ENCODE measurements at places on chromosomes 3 and 15.

GRCh38 chr3:192636517-192637444 lies 90.6 kb downstream of the FGF12 start:
- no peak for DNase-seq

GRCh38 chr3:151787626-151788025 lies 26.3 kb upstream of the AADAC start:
- DNase-seq = no peak

DNA sequence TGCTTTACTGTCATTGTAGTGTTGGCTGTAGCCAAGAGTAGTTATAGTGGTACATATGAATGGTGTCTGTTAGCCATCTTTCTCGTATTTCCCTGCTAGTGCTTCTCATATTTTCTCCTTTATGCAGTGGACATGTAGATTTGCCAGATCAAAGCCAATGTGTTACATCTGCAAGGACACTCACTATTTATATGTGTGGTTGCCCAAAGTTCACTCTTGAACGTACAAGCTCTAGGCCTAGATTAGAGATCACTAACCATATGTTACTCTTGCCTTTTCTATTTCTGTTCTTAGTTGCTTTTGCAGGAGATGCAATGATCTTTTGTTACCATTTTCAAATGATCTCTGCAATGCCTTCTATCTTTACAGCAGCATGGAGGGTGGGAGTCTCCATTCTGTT lies 78.4 kb downstream of the CADM2 start:
- DNase-seq = no peak

- no peak for DNase-seq
Observed at GRCh38 chr3:53800041-53800906, 45.9 kb downstream of the CHDH start.

- no peak for DNase-seq
Observed at GRCh38 chr3:42473083-42473932, 29.1 kb upstream of the VIPR1 start.

DNA sequence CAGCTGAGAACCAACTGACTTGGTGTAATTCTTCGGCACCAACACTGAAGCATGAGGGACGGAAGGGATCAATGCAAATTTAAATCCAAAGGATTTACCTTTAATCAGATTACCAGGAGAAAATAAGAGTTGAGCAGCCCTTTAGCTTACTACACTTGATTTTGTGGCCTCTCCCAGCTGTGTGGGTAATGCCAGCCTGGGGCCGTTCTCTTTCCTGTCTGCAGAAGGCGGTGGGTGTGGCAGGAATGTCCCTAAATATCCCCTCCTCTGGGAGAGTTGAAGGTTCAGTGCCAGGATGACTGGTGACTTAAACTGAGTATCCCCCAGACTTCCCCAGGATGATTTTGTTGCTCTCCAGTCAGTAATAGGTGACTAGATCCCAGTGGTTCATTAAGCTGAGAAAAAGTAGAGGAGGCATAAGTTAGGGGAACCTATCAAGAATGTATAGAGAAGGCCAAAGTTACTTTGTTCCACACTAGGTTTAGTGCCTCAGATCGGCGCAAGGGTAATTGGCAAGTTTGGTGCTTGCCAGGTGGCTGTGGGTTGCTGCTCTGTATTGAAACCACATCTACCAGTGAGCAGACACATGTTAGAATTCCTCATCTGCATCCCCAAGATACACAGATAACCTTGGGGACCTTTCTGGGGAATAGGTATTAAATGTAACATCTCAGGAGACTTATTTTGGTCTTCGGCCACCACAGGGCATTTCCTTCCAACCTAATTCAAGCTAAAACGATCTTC lies 23.1 kb downstream of the MAPKBP1 start:
- no peak for DNase-seq

DNA sequence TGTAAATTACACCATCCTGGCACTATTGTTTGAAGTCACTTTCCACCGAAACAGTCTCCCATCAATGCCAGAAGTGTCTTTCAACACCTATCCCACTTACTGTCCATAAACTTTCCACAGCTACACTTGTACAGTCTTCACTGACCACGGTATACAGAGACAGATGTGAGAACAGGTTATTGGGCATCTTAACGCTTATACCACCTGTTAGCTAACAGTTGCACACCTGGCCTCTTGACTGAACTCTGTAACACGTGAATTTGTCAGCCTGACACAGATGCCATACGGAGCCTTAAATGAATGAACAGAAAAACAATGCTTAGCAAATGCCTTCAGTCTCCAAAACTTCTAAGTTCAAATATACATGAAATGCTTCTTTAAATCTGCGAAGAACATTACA lies 440.5 kb downstream of the SHQ1 start:
- no peak for DNase-seq

DNA sequence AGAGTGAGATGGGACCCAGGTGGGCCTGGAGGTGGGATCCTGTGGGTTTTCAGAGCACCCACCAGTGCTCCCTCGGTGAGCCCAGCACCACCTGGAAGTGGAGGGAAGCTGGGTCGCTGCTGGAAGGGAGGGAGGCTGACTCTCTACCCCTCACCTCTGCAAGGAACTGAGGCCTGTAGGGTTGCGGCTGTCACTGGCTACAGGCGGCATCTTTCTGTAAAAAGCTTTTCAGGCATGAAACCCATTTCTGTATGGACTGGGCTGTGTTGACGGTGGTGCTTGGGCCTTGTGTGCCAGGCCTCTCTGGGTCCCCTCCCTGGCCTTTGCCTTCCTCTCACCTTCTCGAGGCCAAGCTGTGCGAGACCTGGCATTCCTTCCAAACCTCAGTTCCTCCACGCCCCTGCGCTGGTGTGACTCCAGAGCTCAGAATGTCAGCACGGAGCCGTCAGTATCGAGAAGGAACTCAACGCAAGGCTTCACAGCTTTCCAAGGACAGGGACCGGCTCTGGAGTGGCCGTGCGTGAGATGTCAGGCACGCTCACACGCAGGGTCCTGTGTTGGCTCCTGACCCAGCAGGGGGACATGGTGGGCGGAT lies 16.6 kb downstream of the ABTB1 start:
- DNase-seq = peak; percentile 60

- DNase-seq = no peak
Observed at GRCh38 chr3:3875491-3875890, 76.3 kb downstream of the LRRN1 start.

DNA sequence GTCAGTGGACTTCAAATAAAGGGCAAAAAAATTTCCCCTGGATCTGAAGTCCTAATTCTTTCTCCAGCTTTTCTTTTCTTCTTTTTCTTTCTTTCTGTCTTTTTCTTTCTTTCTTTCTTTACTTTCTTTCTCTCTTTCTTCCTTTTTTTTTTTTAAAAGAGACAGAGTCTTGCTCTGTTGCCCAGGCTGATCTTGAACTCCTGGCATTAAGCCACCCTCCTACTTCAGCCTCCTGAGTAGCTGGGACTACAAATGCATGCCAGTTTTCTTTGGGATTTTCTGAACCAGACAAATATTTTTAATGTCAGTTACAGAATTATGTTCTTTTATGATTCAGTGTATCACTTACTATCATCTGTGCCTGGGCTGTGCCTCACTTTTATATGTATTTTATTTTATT lies 45.4 kb upstream of the CMTM8 start:
- no peak for DNase-seq

GRCh38 chr15:47787875-47788274 lies 70.6 kb downstream of the SEMA6D start:
- no peak for DNase-seq
